ENCODE measurements at places on chromosomes 16 and 17.

- DNase-seq: no peak
Observed at GRCh38 chr16:52492789-52493357, 54.1 kb downstream of the TOX3 start.

DNA sequence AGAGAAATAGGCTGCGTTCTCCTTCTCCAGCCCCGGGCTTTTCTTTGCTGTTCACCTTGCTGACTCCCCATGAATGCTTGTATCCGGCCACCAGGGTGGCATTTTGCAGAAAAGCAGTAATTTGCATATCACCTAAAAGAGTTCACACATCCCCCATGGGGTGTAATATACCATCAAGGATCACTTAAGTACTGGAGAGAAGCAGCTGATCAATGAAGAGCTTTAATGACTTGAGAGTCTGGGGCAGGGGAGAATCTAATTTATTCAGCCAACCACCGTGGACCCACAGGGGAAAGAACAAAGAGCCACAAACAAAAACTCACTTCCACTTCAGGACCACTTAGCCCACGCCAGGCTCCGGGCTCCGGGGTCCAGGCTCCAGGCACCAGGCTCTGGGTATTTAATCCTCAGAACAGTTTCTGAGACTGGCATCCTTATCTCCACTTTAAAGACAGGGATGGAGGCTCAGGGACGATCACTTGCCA, 33.9 kb upstream of the SEC14L1 start:
- no peak for DNase-seq

DNA sequence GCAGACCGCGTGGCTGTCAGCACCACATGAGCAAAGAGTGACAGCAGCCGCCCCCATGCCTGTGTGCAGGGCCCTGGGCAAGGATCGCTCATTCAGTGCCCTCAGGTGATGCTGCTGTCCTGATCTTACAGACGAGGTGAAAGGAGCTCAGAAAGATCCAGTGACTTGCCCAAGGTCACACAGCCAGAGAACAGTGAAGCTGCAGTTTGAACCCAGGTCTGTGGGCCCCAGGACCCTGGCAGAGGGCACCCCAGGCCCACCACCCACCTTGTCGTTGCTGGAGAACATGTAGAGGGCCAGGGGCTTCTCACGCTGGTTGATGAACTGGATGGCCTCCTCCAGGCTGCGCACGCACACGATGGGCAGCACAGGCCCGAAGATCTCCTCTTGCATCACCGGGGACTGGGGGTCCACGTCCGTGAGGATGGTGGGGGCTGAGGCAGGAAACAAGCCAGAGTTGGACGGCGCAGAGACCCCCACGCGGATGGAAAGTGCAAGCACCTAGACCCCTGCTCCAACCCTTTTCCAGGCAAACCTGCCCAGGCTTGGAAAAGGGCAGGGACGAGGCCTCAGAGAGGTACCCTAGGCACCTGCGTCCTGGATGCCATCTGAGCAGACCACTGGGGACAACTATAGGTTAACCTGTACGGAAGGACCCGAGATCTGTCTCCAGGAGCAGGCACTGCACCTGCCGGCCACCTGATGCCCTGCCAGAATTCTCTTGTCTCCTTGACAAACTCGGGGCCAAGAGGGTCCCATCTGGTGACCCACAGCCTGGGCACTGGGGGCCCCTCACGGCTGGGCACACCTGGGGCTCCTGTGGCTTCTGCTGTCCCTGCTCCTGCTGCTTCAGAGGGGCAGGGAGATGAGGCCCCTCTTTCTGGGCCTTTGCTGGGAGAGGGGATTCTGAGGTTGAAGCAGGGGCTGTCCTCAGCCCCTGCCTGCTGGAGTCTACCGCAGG, 8.6 kb downstream of the ALDH3A1 start:
- DNase-seq: no peak

DNA sequence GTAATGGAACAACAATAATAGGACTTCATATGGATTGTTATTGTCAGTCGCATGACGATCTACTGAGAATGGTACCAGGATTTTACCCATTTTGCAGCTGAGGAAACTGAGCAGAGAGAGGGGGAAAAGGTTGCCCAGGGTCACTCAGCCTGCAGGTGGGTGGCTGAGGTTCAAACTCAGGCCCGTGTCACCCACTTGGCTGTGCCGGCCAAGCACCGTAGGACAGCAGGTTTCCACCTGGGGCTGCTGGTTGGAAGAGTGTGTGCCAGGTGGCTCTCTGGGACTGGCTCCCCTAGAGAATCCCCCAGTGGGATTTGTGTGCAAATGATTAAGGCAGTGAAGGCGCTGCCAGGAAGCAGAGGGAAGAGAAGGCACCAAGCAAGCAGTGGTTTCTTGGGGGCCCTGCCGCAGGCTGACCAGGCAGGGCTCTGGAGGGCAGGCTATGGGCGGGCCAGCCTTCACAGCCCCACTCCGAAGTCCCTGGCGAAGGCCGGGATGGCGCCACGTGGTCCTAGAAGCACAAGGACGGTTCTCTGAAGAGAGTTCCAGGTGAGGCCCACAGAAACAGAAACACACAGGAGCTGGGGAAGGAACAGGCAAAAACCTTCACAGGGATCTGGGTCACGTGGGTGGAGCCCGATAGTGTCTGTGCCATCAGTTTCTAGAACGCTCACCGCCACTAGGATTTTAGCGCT, 163.5 kb downstream of the IRF8 start:
- no peak for DNase-seq

Measured in activated CD8-positive, alpha-beta memory T cell treated with anti-CD3 and anti-CD28 coated beads for 4 hours (primary cell).